ENCODE measurements at places on chromosomes 7 and 10.

GRCh38 chr7:157017603-157018327 lies 7.3 kb upstream of the MNX1 start:
- peak; percentile 57 for DNase-seq

DNA sequence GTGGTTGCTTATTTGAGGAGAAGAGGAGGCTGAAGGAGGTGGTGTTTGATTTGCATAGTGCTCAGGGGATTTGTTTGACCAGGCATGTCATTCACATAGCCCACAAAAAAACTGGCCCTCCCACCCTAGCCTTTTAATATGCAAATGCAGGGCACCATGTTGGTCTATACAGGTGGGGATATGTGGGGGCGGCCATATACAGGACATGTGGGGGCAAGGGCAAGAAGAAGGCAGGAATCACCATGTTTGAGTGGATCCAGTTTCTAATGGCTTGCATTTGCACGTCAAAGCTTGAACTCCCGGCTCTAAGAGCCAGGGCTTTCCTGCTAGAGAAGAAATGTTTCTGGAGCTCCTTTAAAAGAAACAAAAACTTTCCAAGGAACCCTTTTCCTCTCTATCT lies 541.0 kb downstream of the ZWINT start:
- DNase-seq = no peak

GRCh38 chr7:44373418-44373740 lies 48.0 kb upstream of the CAMK2B start:
- DNase-seq = no peak

DNA sequence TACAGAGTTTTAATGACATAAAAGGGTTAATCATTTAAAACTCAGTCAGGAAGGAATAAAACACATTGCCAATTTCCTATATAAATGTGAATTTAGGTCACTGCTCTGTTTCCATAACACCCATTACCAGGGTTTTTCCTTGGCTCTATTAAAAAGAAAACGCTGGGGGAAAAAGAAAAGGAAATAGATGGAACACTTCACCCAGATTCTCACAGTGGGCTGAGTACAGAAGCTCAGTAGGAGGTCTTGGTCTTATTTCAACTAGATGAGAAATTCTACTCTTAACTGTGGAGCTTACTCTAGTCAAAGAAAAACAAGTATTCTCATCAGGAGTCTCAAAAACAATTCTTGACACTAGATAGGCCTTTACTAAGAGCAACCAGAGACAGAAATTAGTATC lies 36.5 kb downstream of the GLUD1 start:
- no peak for DNase-seq

DNA sequence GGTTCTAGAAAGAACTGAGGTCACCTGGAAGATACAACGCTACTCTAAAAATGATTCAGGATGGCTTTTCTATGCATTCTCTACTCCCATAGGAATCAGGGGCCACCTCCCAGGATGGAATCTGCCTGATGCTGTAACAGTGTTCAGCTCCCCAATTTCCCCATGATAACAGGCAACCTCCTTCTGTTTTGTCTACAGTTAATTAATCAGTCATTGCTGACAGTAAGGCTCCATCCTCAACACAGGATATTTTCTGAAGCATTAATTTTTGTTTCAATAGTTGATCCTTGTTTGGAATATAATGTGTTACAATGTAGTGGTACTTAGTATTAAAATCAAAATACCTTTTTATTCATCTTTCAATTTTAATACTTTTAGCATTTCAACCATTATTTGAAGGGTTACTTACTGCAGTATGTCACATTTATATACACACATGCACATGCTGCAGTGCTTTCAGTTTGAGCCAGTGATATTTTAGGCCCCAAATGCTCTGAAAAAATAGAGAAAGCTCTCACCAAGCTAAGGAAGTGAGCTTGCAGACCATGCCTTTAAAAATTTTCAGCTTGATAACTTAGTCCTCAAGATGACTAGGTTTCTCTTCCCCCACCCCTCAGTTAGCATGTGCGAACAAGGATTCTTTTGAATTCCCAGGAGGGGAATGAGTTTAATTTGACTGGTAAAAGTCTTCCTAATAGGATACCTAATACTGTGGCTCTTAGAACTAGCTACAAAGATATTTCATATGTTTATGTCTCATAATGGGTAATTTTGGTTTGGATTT lies 592 bp upstream of the PIK3CG start:
- no peak for DNase-seq

All from activated CD8-positive, alpha-beta memory T cell treated with anti-CD3 and anti-CD28 coated beads, Interleukin-2, amount 50 U/mL, for 48 hours (primary cell).